Cortex of kidney (tissue), 1 donor: ENCODE measurements at places on chromosomes 12 and 14.

DNA sequence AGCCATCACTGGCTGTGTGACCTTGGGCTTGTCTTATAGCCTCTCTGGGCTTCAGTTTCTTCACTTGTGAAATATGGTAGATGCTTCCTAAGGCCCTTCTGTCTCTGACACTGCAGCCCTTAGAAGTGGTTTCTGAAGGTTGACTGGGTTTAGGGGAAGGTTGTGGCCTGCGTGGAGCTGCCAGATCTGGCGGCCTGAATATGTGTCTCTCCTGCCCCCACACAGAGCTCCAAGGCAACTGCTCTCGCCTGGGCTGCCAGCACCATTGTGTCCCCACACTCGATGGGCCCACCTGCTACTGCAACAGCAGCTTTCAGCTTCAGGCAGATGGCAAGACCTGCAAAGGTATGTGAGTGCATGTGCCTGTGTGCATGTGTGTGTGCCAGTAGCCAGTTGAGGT lies 4.0 kb downstream of the LRP1-AS start:
- DNase-seq, result no peak

GRCh38 chr12:92417373-92417772 lies 271.7 kb upstream of the BTG1 start:
- DNase-seq, result no peak

DNA sequence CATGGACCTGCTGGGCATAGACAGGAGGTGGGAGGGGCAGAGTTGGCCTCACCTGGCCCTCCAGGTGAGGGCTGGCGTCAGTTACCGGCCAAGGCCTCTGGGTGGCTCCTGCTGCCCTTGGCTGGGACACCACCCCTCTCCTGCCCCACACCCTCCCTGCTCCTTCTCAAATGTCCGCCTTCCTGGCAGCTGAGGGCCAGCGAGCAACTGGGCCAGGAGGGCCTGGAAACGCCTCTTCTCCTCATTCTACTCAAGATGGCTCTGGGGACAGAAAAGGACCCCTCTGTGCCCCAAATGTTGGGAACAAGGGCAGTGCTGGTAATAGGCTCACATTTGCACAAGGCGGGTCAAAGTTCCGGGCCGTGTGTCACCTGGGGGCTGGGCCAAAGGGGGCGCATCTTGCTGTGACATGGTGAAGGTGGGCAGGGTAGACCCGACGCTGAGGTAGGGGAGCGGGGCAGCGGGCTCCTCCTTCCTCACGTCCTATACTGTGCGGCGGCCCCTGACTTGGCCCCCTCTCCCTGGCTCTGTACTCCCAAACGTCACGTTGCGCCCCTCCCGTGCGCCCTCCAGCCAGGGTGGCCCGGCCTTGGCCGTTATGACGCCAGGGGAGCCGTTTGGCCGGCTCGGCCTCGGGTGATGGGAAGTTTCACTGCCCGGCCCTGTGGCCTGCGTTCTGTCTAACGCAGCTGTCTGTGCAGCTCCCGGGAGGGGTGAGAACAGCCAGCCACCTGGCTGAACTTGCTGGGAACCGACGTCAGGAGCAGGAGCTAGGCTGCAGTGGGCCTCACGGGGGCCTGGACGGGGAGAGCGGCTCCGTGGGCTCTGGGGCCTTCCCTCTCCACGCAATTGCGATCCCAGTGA lies 18.0 kb upstream of the DLK1 start:
- DNase-seq, result no peak

- no peak for DNase-seq
Observed at GRCh38 chr14:51079085-51079484, 15.8 kb downstream of the TRIM9 start.

- DNase-seq, result no peak
Observed at GRCh38 chr12:105418821-105419291, 88.4 kb downstream of the C12orf75 start.

DNA sequence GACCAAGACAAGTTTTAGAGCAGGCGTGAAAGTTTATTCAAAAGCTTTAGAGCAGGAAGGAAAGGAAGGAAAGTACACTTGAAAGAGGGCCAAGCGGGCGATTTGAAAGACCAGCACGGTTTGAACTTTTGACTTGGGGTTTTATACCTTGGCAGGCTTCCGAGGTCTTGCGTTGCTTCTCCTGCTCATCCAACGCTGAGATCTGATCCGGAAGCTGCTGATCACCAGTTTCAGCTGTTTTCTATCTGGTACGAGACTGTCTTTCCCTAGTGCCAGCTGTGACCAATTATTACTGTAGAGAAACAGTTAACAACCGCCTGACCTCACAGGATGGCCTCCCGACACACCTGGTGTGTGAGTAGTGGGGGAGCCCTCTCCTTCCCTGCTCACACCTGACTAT lies 20.6 kb upstream of the SNRPF start:
- no peak for DNase-seq

DNA sequence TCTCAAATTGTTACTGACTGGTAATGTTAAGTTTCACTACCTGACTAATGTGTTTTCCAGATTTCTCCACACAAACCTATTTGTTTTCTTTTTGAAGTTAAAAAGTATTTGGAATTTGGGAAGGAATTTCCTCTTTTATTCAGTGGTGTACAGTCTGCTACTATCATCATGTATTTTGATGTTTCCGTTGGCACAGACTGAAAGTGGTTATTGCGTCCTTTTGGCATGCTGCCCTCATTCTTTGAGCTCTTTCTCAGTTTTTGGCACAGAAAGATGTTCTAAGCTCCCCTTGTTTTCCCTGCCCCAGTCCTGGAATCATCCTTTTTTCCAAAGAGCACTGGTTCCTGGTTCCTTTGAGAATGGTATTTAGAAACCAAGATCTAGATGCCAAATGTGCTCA lies 31.4 kb upstream of the RTRAF start:
- no peak for DNase-seq

DNA sequence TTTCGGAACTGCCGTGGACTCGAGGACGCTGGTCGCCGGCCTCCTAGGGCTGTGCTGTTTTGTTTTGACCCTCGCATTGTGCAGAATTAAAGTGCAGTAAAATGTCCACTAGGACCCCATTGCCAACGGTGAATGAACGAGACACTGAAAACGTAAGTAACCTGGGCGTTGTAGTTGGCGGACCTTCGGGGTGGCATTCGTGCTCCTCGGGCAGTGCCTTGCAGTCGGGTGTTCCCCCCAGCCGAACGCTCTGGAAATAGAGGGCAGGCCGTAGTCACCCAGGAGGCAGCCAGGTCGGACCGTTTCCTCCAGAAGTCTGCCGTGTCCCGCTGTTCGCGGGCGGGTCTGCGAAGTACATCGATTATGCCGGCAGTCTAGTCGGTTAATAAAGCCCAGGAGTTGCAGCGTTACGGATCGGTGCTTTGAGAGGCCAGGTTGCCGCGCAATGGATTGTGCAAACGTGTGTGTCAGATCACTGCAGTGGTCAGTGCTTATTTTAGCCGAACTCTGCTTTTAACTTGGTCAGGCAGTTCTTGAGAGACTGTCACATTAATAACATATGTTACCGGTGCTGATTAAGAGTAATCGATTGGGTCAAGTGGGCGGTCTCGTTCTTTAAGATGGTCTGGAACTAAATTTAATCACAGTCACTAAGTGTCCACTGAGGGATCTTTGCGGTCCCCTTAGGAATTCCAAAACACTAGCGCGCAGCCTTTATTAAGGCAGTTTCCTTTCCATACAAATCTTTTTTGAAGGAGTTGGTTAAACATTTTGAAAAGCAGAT lies 906 bp downstream of the MARK3 start:
- DNase-seq, result no peak

DNA sequence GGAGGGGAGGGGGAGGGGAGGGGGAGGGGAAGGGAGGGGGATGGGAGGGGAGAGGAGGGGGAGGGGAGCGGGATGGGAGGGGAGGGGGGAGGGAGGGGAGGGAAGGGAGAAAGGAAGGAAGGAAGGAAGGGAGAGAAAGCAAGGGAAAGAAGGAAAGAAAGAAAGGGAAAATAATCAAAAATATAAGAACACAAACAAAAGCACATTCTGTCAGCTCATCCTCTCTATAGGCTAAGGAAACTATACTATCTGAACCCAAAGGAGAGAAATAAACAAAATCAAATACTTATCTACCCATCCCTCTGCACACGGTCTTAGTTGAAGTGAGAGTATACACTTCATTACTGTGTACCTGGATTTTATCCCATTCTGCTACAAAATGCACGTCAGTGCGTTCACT lies 26.9 kb downstream of the MANSC1 start:
- no peak for DNase-seq

- DNase-seq, result no peak
Observed at GRCh38 chr14:93954900-93955849, 21.2 kb downstream of the ASB2 start.
